ENCODE measurements at places on chromosomes 16 and 17.
A peak's percentile ranks its signal among the peaks of the same experiment; 100 is the strongest.

GRCh38 chr16:13911306-13911705 lies 8.6 kb upstream of the ERCC4 start:
- no peak for DNase-seq

DNA sequence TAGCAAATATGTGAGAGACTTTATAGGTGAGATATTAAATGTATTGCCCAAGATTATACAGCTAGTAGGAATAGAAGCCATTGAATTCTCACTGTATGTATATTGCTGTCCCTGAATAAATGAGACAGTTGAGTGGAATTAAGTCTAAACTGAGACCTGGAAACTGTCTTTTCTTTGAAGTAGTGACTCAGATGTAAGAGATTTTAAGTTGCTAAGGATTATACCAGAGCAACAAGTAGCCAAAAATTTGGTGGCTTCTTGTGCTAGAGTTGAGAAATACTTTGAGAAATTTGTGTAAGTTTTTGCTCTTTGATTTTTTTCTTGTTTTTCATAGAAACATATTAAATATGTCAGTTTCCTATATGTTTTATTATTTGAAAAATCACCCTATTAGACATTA lies 58.7 kb downstream of the TANC2 start:
- DNase-seq: no peak

GRCh38 chr17:29214215-29215146 lies 32.2 kb upstream of the CRYBA1 start:
- DNase-seq: no peak

GRCh38 chr17:63475491-63476412 lies 1.1 kb upstream of the ACE start:
- DNase-seq: no peak

- DNase-seq: no peak
Measured at GRCh38 chr16:83269048-83269447, 538.7 kb upstream of the HSBP1 start.

- no peak for DNase-seq
Measured at GRCh38 chr17:51152766-51153209, 571 bp upstream of the NME1 start.

DNA sequence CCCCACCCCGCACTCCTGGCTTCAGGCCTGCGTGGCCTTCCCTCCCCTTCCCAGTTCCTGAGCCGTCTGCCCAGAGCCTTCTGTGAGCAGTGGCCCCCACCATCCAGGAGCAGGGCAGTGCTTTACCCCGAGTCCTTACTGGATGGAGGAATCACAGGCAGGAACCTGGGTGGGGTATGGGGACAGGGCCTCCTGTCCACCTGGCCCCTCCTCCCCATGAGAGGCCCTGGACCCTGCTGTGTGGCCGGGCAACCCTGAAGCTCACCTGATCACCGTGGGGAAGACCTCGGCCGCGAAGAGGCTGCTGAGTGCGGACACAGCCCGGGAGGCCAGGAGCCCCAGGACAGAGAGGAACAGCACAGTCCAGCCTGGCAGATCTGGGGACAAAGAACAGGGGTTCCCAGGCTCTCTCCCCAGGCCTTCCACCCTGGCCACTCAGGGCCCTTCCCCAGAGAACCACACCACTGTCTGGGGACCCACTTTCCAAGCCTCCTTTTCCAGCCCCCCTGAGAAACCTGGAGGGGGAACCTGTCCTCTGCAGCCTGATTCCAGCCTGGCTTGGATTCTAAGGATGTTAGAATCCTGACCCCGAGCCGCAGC lies 3.2 kb downstream of the SLC22A31 start:
- DNase-seq: no peak

GRCh38 chr16:1607971-1608370 lies 3.9 kb downstream of the IFT140 start:
- DNase-seq: no peak

- DNase-seq: no peak
Measured at GRCh38 chr16:30022887-30023286, at the start of gene C16orf92. TSS of gene C16orf92 (plus strand) at chr16:30023198. CDS start at chr16:30023341, 143 bp downstream.

- peak; percentile 70 for DNase-seq
Measured at GRCh38 chr17:45231481-45232116, 9.9 kb downstream of the FMNL1 start.

DNA sequence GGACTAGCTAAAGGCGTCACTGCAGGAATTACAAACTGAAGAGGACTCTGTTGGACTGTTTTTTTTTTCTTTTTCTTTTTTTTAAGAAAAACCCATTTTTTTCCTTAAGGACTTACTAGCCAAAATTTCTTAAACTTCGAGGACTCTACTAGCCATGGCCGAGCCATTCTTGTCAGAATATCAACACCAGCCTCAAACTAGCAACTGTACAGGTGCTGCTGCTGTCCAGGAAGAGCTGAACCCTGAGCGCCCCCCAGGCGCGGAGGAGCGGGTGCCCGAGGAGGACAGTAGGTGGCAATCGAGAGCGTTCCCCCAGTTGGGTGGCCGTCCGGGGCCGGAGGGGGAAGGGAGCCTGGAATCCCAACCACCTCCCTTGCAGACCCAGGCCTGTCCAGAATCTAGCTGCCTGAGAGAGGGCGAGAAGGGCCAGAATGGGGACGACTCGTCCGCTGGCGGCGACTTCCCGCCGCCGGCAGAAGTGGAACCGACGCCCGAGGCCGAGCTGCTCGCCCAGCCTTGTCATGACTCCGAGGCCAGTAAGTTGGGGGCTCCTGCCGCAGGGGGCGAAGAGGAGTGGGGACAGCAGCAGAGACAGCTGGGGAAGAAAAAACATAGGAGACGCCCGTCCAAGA lies 878 bp downstream of the HEXIM1 start:
- peak; percentile 87 for DNase-seq

DNA sequence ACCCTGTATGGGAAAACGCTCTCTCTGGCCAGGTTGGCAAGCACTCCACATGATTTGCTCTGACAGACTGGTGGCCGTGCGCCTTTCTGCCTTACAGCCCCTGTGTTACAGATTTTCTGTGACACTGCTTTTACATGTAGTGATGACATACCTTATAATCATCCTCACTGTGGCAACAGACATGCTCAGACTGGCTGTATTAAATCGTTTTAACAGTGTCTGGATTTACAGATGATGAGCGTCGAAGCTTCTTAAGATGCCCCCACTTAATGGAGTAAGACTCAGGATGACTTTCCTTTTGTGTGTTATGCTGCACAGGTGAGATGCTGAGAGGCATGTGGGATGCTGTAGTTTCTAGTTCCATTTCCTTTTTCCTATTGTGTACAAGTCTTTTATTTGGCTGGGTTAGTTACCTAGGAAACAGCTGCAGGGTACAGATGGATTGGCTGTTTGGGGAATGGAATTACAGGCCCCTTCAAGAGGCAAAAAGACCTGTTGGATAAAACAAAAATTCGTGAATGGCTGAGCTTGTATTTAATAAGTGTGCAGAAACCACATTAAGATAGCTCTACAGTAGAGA lies 20.9 kb upstream of the VWA3A start:
- no peak for DNase-seq

GRCh38 chr17:55284001-55284884 lies 19.5 kb downstream of the HLF start:
- no peak for DNase-seq

- DNase-seq: no peak
Measured at GRCh38 chr16:50844840-50845239, 103.0 kb downstream of the CYLD start.

- DNase-seq: peak; percentile 34
Measured at GRCh38 chr17:4304417-4305027, 40.7 kb upstream of the ANKFY1 start.

DNA sequence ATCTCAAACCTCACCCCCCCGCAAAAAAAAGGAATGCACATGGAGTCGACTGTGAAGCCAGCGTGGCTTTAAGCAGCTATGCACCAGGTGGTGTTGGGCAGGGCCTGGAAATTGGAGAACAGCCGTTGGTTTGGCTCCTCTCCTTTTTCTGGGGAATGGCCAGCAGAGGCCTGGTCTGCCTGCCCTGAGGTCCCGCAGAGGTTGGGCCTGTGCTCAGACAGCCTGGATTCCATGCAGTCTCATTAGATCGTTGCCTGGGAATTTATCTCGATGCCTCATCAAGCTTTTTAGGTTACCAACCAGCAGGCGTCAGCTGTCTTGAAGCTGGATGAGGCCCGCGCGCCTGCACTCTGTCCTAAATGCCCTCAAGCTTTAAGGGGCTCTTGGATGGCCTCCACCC lies 9.8 kb downstream of the SLC12A3 start:
- DNase-seq: no peak

DNA sequence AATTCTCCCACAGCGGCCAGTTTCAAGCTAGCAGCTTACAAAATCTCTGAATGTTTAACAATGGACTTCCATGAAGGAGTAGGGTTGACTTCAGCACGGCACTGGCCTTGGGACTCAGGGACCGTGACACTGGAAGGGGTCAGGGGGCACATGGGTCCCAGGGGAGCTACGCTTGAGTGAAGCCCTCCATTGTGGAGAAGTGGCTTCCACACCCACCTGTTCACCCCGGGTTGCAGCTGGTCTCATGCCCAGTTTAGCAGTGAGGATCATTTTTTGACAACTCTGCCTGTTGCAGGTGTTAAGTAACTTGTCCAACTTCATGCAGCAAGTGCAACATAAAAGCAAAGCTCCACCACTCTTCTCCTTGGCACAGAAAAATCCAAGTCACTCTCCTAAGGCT lies 510.2 kb downstream of the CDH13 start:
- no peak for DNase-seq

GRCh38 chr17:37465069-37465616 lies 24.5 kb upstream of the DUSP14 start:
- DNase-seq: no peak

- DNase-seq: no peak
Measured at GRCh38 chr17:9331279-9332131, 244.1 kb downstream of the STX8 start.

DNA sequence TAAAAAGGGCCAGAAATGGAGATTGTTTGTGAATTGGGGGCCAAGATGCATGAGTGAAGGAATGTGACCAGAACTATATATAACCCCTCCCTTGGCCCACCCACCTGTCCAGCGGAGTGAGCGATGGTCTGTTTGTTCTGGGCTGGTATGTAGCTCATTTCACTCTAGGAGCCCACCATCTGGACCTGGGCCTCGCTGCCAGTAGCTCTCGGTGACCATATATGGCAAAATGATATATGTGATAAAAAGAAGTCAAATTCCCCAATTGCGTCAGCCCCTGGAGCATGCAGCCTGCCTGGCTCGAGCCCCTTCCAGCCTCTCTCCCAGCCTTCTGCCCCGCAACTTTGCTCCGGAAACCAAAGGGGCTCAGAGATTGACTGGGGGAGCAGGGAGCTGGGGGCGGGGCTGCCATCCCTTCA lies 47.3 kb downstream of the CCDC42 start:
- no peak for DNase-seq

GRCh38 chr17:66506641-66507040 lies 204.2 kb downstream of the PRKCA start:
- DNase-seq: no peak

GRCh38 chr17:28999206-28999605 lies 6.6 kb downstream of the SEZ6 start:
- no peak for DNase-seq

DNA sequence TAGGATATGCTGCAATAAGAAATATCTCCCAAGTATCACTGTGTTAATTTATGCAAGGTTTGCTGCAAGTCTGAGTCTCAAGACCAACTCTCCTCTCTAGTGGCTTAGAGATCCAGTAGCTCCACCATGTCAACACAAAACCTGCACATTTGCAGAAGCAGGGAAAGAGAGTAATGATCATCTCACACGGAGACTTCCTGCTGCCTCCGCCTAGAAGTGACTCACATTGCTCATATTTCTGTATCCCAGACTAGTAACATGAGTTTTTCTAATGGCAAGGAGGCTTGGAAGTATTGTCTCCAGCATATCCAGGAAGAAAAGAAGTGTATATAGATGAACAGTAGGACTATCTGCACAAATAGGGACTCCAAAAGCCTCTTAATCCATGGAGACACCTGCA lies 15.0 kb upstream of the IRX6 start:
- DNase-seq: no peak

- no peak for DNase-seq
Measured at GRCh38 chr16:81673432-81673831, 105.7 kb upstream of the PLCG2 start.
